ENCODE measurements at places on chromosomes 4 and X. TPM values are rescaled to one million over a fixed set of nuclear protein-coding genes. Genes with fewer than 3 reads are reported as not detected.

DNA sequence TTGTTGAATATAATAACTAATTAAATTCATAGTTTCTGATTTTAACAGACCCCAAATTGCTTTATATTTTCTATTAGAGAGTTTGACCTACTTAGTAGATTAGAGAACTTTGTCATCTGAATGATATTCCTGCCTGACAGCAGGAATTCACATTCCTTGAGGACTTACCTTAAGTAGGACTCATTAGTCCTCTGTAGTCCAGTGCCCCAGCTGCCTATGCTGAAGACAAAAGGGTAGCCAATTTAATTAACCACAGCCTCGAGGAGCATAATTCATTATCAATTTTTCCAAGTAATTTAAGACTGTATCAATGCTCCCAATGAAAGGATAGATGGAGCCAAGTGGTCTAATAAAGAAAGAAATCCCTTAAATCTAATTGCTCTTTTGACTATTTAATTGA, 1405.0 kb upstream of the IGFBP7 start:
- no peak for DNase-seq

GRCh38 chr4:124478470-124478869, 234.1 kb downstream of the ANKRD50 start:
- DNase-seq, result no peak

DNA sequence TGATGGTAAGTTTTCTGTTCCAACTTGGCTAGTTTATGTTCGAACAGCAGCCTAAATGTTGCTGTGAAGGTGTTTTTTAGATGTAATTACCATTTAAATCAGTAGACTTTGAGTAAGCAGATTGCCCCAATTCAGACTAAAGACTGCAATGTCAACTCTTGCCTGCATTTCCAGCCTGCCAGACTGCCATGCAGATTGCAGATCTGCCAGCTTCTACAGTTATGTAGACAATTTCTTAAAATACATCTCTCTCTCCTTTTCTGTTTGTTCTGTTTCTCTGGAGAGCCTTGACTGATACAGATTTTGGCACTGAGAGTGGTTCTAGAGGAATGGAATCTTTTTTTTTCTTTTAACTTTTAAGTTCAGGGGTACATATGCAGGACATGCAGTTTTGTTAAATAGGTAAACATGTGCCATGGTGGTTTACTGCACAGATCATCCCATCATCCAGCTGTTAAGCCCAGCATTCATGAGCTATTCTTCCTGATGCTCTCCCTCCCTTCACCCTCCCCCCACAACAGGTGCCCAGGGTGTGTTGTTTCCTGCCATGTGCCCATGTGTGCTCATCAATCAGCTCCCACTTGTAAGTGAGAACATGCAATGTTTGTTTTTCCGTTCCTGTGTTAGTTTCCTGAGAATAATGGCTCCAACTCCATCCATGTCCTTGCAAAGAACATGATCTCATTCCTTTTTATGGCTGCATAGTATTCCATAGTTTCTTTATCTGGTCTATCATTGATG, 227.8 kb downstream of the CPE start:
- no peak for DNase-seq

GRCh38 chrX:150566734-150567182, 1.7 kb upstream of the MTM1 start:
- no peak for DNase-seq

DNA sequence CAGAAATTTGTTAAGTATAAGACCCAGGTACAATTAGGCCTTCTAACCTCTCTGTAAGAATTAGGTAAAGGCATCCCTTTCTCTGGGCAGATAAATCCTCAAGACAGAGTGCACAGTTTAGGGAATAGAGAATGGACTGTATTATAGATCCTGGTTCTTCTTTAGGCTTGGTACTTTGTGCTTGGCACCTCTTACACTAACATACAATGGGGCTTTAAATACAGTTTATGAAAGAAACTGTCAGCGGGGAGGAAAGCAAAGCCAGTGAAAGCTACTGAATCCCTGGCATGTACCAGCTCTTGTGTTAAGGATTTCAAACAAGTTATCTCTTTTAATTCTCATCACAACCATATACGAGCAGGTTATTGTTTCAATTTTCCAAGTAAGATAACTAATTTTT, 1350.0 kb downstream of the ADGRL3 start:
- DNase-seq, result no peak

- DNase-seq, result no peak
Observed at GRCh38 chr4:171714791-171715454, 98.3 kb upstream of the GALNTL6 start.

DNA sequence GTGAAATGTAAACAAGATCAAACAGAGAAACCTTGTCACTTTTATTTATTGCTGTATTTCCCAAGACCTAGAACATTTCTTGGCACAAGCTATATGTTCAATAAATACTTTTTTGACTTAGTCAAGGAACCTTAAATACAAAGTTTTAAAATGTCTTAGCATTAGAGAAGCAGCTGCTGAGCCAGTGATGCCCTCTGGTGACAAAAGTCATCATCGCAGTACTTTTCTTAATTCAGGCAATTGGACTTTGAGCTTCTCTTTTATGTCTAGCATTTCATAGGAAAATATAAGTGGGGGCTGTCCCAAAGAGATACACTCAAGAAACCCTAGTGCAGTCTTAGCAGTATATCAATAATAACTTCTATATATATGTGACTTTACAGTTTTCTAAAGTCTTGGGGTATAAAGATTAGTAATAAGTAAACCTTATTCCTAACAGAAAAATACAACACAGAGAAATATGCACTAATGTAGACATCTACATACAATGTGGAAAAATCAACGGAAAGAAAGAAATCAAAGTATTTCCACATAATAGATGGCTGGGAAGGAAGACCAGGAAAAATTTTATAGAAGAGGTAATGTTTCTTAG, 118.4 kb downstream of the DTHD1 start:
- no peak for DNase-seq

DMD gene
- total RNA-seq, result 13.3 TPM

MAGEC2 gene
- total RNA-seq, result 77.8 TPM

SPOCK3 gene
- not detected for total RNA-seq

Measured in H4 (cell line).